Spinal cord (tissue), 10 donors: ENCODE measurements at places on chromosomes 4 and X. TPM values are rescaled to one million over a fixed set of nuclear protein-coding genes. Genes with fewer than 3 reads are reported as not detected.

GRCh38 chr4:141705747-141706377 lies 69.5 kb downstream of the IL15 start:
- no peaks in the 10 kb centered on the region for H3K4me1 ChIP-seq
- no peaks in the 10 kb centered on the region for H3K36me3 ChIP-seq
- no peak for DNase-seq
- no peak overlapping the region for H3K27ac ChIP-seq
- H3K27me3 ChIP-seq: no peaks in the 10 kb centered on the region

GRCh38 chr4:165766976-165767375 lies 106.1 kb upstream of the TLL1 start:
- DNase-seq: no peak
- no peaks in the 10 kb centered on the region for H3K36me3 ChIP-seq
- no peak overlapping the region for H3K27ac ChIP-seq
- H3K4me1 ChIP-seq: no peaks in the 10 kb centered on the region

- no peak for DNase-seq
- no peaks in the 10 kb centered on the region for H3K36me3 ChIP-seq
- H3K27ac ChIP-seq: no peak overlapping the region
- H3K27me3 ChIP-seq: no peaks in the 10 kb centered on the region
- H3K4me3 ChIP-seq: no peak overlapping the region
Observed at GRCh38 chr4:177182728-177183127, 126.9 kb upstream of the NEIL3 start.

- no peaks in the 10 kb centered on the region for H3K4me1 ChIP-seq
- no peak overlapping the region for H3K27ac ChIP-seq
- peaks cover 17% of the 10 kb centered on the region for H3K27me3 ChIP-seq
- peak overlapping the region; percentile 80 for H3K4me3 ChIP-seq
- no peak for DNase-seq
Observed at GRCh38 chrX:110318664-110318968, 731 bp upstream of the AMMECR1 start.

The PPP2R2C gene
- 70.7 TPM for total RNA-seq

- DNase-seq: no peak
- H3K27ac ChIP-seq: no peak overlapping the region
- no peaks in the 10 kb centered on the region for H3K36me3 ChIP-seq
- no peaks in the 10 kb centered on the region for H3K27me3 ChIP-seq
- no peaks in the 10 kb centered on the region for H3K4me1 ChIP-seq
- H3K4me3 ChIP-seq: no peak overlapping the region
Observed at GRCh38 chr4:80006935-80007744, 65.9 kb downstream of the ANTXR2 start.

- H3K36me3 ChIP-seq: no peaks in the 10 kb centered on the region
- no peak overlapping the region for H3K4me3 ChIP-seq
- DNase-seq: no peak
- no peaks in the 10 kb centered on the region for H3K27me3 ChIP-seq
- no peak overlapping the region for H3K27ac ChIP-seq
- no peaks in the 10 kb centered on the region for H3K4me1 ChIP-seq
Observed at GRCh38 chr4:155009288-155009687, 199.1 kb upstream of the NPY2R start.

DNA sequence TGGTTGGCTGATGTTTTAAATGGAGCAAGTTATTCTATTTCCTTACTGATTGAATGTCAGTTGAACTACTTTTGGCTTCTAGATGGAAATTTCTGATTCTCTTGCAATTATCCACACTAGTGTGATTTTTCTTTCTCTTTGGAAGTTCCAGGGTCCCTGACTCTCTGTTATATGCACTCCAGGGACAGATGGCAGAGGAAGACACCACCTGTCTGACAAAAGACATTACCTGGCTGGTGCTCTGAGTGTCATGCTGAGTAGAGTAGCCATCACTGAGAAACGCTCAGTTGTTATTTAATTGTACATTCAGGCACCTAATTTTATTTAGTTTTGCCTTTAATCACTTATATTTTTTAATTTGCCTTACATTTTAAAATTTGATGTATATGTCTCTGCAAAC lies 105.4 kb upstream of the TLL1 start:
- H3K4me3 ChIP-seq: no peak overlapping the region
- no peak overlapping the region for H3K27ac ChIP-seq
- no peak for DNase-seq
- no peaks in the 10 kb centered on the region for H3K36me3 ChIP-seq
- no peaks in the 10 kb centered on the region for H3K4me1 ChIP-seq
- no peaks in the 10 kb centered on the region for H3K27me3 ChIP-seq

DNA sequence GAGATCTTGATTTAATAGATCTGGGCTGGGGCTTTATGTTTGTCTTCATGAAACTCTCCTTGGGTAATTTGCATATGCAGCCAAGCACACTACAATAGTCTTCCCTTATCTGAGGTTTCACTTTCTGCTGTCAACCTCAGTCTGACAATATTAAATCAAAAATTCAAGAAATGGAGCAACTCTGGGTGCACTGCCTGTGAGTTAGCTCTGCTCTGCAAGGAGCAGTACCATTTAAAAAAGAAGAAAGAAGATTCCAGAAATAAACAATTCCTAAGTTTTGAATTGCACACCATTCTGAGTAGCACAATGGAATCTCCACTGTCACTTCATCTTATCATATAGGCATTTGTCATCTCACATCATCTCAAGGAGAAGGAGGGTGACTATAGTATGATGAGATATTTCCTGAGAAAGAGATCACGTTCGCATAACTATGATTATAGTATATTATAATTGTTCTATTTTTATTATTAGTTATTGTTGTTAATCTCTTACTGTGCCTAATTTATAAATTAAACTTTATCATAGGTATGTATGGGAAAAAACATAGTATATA lies 9.4 kb downstream of the FNIP2 start:
- no peak overlapping the region for H3K4me3 ChIP-seq
- no peaks in the 10 kb centered on the region for H3K27me3 ChIP-seq
- H3K4me1 ChIP-seq: no peaks in the 10 kb centered on the region
- no peaks in the 10 kb centered on the region for H3K36me3 ChIP-seq
- H3K27ac ChIP-seq: no peak overlapping the region

- H3K36me3 ChIP-seq: no peaks in the 10 kb centered on the region
- no peak overlapping the region for H3K4me3 ChIP-seq
- H3K4me1 ChIP-seq: no peaks in the 10 kb centered on the region
- DNase-seq: no peak
- no peak overlapping the region for H3K27ac ChIP-seq
Observed at GRCh38 chr4:159606835-159607234, 504.0 kb downstream of the RAPGEF2 start.

DNA sequence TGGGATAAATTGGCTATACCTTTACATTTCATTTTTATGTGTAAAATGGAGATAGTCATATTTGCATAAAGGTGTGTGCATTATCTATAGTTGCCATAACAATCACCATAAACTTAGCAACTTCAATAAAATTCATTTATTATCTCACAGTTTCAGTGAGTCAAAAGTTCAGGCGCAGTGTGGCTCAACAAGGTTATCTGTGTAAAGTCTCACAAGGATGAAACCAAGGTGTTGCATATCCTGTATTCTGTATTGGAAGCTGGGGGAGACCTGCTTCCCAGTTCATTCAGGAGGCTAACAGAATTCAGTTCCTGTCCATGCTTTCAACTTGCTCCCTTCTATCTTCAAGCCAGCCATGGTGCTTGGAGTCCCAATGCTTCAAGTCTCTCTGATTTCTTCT lies 169.5 kb downstream of the KCTD8 start:
- no peak for DNase-seq
- H3K27me3 ChIP-seq: no peaks in the 10 kb centered on the region
- no peak overlapping the region for H3K27ac ChIP-seq
- no peak overlapping the region for H3K4me3 ChIP-seq

DNA sequence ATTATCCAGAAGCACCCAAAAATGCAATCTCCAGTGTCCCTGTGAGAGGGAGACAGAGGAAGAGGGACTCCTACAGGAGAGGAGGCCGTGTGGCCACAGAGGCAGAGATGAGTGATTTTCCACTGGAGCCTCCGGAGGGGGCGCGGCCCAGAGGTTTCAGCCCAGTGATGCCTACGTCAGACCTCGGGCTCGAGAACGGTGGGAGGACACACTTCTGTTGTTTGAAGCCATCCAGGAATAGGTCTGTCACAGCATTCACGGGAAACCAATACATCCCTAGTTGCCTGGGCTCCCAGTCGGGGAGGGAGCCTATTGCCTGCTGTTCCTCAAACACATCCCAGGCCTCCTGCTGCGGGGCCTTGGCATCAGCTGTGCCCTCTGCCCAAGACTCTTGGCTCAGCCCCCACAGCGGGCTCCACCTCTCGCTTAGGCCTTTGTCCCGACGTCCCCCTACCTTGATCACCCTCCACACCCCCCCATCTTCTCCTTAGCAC lies 39.2 kb upstream of the HMX1 start:
- H3K27ac ChIP-seq: no peak overlapping the region
- H3K4me1 ChIP-seq: peaks cover 29% of the 10 kb centered on the region
- no peak overlapping the region for H3K4me3 ChIP-seq
- no peak for DNase-seq
- no peaks in the 10 kb centered on the region for H3K27me3 ChIP-seq
- no peaks in the 10 kb centered on the region for H3K36me3 ChIP-seq

The SSX2 gene
- total RNA-seq: not detected

- H3K27me3 ChIP-seq: no peaks in the 10 kb centered on the region
- H3K4me1 ChIP-seq: no peaks in the 10 kb centered on the region
- H3K27ac ChIP-seq: no peak overlapping the region
Observed at GRCh38 chr4:119726505-119726904, 97.9 kb upstream of the PDE5A start.

DNA sequence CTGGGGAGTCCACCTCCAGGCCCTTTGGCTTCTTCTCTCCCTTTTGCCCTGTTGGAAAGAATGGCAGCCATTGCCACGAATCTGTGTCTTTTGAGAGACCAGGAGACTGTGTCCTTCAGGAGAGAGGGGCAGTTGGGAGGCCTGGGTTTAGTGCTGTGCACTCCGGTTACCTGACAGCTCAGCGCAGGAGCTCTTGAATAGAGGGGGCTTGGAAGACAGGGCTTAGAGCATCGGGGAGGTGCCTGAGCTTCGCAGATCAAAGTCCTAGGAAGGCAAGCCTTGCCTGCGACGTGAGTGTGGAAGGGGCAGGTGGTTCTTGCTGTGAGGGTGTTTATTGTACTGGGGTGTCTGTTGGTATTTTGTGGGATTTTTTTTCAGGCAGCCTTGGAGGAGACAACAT lies 41.9 kb upstream of the TADA2B start:
- H3K36me3 ChIP-seq: peaks cover 81% of the 10 kb centered on the region
- H3K27ac ChIP-seq: no peak overlapping the region
- no peaks in the 10 kb centered on the region for H3K27me3 ChIP-seq
- no peak for DNase-seq

GRCh38 chr4:86512631-86513030 lies 81.5 kb upstream of the PTPN13 start:
- H3K27ac ChIP-seq: no peak overlapping the region
- no peak for DNase-seq

GRCh38 chrX:643241-643595 lies 12.6 kb downstream of the SHOX start:
- peaks cover 10% of the 10 kb centered on the region for H3K4me1 ChIP-seq
- H3K27ac ChIP-seq: no peak overlapping the region
- DNase-seq: no peak
- no peak overlapping the region for H3K4me3 ChIP-seq

- H3K4me1 ChIP-seq: no peaks in the 10 kb centered on the region
- H3K27me3 ChIP-seq: no peaks in the 10 kb centered on the region
- H3K36me3 ChIP-seq: no peaks in the 10 kb centered on the region
- DNase-seq: peak; percentile 97
- no peak overlapping the region for H3K4me3 ChIP-seq
Observed at GRCh38 chr4:183840311-183840710, 64.8 kb upstream of the STOX2 start.

GRCh38 chrX:1488745-1489144 lies 36.0 kb upstream of the ASMTL start:
- no peaks in the 10 kb centered on the region for H3K27me3 ChIP-seq
- H3K4me1 ChIP-seq: peaks cover 1% of the 10 kb centered on the region
- no peak overlapping the region for H3K27ac ChIP-seq
- no peak overlapping the region for H3K4me3 ChIP-seq
- no peaks in the 10 kb centered on the region for H3K36me3 ChIP-seq

DNA sequence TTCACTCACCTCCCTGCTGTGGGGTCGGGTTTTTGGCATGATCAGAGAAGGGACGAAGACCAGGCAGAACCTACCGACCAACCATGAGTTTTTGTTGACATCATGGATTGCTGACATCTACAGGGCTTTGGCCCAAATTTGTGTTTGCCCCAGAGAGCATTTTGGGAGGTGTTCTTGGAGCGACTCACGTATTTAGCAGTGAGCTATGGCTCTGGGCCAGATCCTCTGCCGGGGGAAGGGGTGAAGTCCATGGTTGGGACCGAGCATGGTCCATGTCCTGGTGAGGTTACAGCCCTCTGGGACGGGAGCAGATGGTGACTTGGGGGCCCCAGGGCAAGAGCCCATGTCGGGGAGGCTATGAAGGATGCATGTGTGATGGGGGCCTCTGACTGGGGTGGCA lies 17.4 kb downstream of the SORCS2 start:
- no peak for DNase-seq
- no peak overlapping the region for H3K4me3 ChIP-seq
- H3K27ac ChIP-seq: no peak overlapping the region
- H3K36me3 ChIP-seq: peaks cover 4% of the 10 kb centered on the region
- H3K27me3 ChIP-seq: no peaks in the 10 kb centered on the region

- no peak overlapping the region for H3K27ac ChIP-seq
- no peak overlapping the region for H3K4me3 ChIP-seq
- DNase-seq: no peak
- no peaks in the 10 kb centered on the region for H3K36me3 ChIP-seq
- H3K4me1 ChIP-seq: no peaks in the 10 kb centered on the region
Observed at GRCh38 chr4:115834441-115834840, 721.0 kb upstream of the NDST4 start.

The RBM47 gene
- total RNA-seq: 13.6 TPM

GRCh38 chrX:28586286-28586685 lies 960 bp upstream of the IL1RAPL1 start:
- H3K4me3 ChIP-seq: peak overlapping the region; percentile 55
- H3K27ac ChIP-seq: peak overlapping the region; percentile 65
- H3K36me3 ChIP-seq: no peaks in the 10 kb centered on the region
- H3K27me3 ChIP-seq: peaks cover 5% of the 10 kb centered on the region
- DNase-seq: peak; percentile 73
- no peaks in the 10 kb centered on the region for H3K4me1 ChIP-seq

- H3K4me3 ChIP-seq: no peak overlapping the region
- H3K27ac ChIP-seq: no peak overlapping the region
- H3K36me3 ChIP-seq: no peaks in the 10 kb centered on the region
- H3K27me3 ChIP-seq: no peaks in the 10 kb centered on the region
Observed at GRCh38 chr4:185564349-185564748, 29.0 kb upstream of the PDLIM3 start.

DNA sequence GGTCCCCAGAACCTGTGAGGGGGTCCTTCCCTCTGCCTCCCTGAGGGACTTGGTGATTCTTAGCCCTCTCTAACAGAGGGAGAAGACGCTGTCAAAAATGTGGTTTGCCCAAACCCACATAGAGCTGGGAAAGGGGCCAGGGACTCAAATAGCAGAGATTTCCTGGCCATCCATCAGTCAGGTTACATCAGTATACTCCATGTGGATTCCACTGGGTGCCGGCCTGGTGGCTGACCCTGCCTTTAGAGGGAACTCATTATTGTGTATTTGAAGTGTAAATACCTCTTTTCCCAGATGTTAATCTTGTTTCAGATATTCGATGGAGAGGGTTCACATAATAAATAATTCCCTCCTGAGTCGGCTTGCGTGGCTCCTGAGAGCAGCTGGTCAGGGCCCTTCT lies 130.3 kb downstream of the TBL1X start:
- H3K36me3 ChIP-seq: no peaks in the 10 kb centered on the region
- peaks cover 6% of the 10 kb centered on the region for H3K4me1 ChIP-seq
- H3K4me3 ChIP-seq: no peak overlapping the region
- no peak overlapping the region for H3K27ac ChIP-seq
- no peaks in the 10 kb centered on the region for H3K27me3 ChIP-seq
- DNase-seq: no peak
